Endothelial cell of umbilical vein (primary cell): ENCODE measurements at places on chromosomes 5 and 9. TPM values are rescaled to one million over a fixed set of nuclear protein-coding genes. Genes with fewer than 3 reads are reported as not detected.

DNA sequence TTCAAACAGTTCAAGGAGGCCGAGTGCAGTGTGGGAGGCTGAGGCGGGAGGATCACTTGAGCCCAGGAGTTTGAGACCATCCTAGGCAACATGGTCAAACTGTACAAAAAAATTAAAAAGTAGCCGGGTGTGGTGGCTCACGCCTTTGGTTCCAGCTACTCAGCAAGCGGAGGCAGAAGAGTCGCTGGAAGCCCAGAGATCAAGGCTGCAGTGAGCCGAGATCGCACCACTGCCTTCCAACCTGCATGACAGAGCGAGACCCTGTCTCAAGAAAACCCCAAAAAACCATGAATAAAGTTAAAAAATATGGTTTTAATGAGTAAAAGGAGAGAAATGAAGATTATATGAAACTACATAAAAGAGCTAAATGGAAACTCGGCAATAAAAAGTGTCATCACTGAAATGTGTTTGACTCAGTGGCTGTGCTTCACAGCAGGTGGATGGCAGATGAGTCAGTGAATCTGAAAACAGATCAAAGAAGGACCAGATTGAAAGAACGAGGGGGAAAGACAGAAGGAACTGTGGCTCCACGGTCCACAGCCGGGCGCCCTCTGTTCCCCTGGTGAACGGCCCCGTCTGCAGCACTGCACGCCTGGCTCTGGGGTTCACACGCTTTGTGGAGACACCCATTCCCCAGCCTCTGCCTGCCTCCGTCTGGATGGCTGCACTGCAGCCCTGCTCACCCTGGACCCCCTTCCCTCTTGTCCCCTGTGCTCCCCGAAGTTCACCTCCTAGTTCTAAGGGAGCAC, 25.1 kb downstream of the EXD3 start:
- no peak for DNase-seq

DNA sequence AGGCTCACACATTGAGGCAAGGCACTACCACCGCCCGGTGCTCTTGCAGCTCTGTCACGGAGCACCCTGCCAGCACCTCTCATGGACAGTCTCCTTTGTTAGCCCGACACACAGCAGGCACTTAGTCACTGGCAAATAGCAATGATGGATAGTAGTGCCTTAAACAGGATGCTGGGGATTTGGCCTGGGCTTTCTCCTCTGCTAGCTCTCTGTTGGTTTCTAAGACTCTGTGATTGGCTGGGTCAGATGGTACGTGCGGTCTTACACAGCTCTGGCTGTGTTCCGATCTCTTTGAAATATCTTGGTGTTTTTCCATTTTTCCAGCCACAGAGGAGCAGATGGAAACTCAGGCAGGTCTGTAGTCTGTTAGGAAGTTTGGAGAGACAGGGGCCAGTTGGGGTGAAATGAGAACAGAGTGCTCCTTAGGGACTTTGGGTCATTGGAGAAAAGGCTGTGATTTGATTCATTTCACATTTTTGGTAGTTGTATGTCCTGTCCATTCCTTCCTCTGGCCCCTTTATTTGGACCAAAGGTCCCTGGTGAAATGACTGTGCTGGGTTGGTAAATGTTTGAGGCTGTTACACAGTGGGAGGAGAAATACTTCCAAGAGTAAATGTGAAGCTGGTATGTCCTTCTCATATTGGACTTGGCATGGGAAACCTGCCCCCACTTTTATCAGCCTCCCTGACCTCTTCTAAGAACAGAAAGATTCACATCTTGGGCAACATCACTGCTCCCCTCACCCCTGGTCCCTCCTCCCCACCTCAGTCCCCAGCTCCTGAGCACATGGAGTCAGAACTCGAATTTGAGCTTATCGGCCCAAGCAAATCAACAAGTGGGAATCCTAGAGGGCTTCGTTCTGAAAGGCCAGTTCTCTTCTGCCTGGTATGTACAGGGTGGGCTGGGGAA, 3.4 kb downstream of the SMIM3 start:
- DNase-seq = no peak

DNA sequence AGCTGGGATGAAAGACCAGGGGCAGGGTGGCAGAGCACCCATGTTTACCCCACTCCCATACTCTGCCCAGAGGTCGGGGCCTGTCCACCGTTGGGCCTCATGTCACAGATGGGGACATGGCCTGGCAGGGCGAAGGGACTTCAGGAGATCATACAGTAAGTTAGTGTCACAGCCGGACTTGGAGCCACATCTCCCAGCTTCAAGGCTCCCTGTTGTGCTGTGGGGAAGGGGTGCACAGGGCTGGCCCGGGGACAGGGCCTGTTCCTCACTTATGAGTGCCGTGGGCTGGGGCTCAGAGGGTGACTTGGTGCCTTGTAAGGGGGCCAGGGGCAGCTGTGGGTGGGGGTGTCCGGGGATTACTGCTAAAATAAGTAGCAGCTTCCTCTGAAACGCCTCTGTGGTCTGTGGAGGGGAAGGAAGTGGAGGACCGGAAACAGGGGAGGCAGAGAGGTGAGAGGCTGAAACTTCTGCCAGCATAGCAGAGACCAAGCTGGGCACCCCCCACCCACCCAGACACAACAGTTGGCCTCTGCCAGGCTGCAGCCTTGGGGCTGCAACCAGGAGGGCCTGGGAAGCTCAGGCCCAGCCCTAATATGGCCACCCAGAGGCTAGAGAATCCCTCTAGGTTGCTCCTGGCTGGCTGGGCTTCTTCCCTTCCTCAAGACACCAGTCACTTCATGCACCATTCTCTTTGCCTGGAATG, 41.1 kb upstream of the NEK6 start:
- no peak for DNase-seq

PGM5 gene
- 1.4 and 1.9 TPM in 2 replicates for total RNA-seq

SLC2A8 gene
- total RNA-seq = 17.0 and 19.3 TPM in 2 replicates

- DNase-seq = no peak
Observed at GRCh38 chr5:96322865-96323264, 110.2 kb downstream of the PCSK1 start.

DNA sequence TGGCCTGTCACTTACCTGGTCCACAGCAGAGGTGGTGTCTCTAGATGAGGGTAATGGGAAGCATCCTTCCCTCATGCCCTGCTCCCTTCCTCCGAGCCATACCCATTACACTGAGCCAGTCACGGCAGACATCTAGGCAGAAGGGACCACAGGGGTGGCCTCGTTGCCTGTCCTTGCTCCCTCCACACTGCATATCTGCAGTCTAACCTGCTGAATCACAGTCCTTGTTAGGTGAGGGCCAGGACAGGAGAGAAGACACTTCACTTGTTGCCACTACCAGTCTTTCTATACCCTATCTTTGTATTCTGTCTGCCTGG, 18.4 kb upstream of the SPINK4 start:
- no peak for DNase-seq

DNA sequence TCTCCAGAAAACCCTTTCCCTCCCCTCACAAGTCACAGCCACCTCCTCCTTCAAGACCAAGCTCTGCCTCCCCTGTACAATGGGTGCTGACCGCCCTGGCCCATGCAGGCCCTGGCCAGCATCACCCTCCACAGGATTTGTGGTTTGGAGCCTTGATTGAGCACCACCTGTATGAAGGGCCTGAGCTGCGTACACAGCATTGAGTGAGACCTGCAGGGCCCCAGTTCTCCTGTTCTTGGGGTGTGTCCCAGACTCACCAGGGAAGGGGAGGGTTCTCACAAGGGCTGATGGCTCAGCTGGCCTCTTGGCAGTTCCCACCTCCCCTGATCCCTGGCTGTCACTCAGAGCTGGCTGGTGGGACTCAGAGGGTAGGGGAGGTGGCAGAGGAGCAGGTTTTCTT, 63.7 kb upstream of the IER5L start:
- DNase-seq = no peak

- peak; percentile 52 for DNase-seq
Observed at GRCh38 chr5:134524272-134524825, 1.1 kb upstream of the JADE2 start.

DNA sequence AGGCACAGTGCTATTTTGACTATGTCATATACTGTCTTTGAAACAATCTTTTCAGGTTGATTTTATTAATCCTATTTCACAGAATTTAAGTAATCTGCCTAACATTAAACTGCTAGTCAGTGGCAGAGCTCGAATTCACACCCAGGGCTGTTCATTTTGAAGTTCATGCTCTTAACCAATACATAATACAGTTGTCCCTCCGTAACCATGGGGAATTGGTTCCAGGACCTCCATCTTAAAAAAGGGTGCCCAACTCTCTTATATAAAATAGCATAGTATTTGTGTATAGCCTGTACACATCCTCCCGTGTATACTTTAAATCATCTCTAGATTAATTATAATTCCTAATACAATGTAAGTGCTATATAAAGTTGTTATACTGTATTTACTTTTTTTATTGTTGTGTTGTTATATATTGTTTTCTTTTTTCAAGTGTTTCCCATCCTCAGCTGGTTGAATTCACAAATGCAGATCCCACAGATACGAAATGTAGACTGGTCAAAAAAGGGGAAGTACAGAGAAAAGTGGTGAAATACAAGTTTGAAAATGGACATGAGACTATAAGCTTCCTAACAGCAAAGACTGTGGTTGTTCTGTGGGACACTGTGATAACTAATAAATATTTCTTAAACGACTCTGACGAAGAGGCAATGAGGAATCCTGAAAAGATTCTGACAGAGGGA, 18.3 kb downstream of the RFX3 start:
- no peak for DNase-seq
